ENCODE measurements at places on chromosomes 12 and 14. TPM values are rescaled to one million over a fixed set of nuclear protein-coding genes. Genes with fewer than 3 reads are reported as not detected.

DNA sequence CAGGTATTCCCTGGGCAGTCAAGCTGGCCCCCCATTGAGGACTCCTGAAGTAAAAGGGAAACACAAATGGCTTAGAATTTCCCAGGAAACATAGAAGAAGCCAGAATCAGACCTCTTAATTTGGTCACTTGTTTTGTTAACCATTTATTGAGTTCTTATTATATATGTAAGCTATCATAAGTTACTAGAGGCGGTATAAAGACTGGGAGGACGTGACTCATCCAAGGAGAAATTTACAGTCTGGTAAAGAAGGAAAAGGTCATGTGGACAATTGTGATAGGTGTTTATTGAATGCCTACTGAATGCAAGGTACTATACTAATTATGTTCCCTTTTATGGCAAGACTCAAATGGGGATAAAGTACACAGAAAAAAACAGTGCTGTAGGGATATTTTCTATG, 146.7 kb downstream of the DYRK2 start:
- peak; percentile 58 for DNase-seq

DNA sequence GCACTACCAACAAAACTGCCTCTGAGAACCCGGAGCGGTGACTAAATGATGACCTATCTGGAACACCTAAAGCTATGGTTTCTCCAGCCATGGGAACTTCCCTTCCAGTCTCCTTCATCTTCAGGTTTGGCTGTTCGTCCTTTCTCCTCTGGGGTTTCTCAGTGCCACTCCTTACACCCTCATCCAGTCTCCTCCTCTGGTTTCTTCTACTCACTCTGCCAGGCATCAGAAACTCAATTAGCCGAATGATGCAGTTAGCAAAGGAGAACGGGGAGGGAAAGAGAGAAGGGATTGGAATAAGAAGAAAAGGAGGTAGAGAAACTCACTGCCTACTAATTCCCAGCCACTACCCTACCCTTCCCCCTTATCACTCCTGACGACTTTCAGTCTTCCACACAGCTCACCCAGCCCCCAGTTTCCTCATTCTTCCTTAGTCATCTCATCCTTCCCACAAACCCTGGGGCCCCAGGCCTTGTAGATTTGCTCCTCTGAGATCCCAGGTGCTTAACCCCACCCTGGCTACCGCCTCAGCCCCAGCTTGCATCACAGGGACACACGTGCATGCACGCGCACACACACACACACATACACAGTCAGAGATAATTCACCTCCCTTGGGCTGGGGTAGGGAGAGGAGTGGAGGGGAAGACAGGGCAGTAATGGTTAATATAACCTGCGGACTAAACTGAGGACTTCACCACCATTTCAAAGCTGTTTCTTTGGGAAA, 13.0 kb downstream of the FGD6 start:
- DNase-seq, result peak; percentile 99

- DNase-seq, result no peak
Measured at GRCh38 chr14:98208211-98208611, 1063.8 kb downstream of the BCL11B start.

GRCh38 chr12:89437231-89437630, 84.9 kb upstream of the DUSP6 start:
- DNase-seq, result no peak

DNA sequence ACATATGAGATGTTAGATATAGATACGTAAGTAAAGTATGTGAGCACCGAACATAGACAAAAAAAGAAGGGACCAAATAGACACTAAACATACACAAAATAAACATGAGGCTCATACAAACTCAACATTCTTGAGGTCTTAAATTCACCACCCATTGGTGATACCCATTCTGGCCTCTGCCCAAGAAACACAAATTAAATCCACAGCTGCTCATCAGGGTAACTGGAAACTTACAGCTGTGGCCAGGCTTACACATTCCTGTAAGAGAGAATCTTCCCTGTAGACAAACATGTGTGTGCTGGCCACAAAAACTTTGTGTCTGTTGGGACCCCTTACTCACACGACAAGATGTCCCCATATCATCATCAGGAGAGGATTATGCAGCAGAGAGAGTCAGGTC, 22.4 kb downstream of the MAGOHB start:
- no peak for DNase-seq

- peak; percentile 71 for DNase-seq
Measured at GRCh38 chr12:110957652-110958051, 37.3 kb upstream of the MYL2 start.

- DNase-seq, result peak; percentile 60
Measured at GRCh38 chr14:75794615-75795038, 133.6 kb downstream of the TTLL5 start.

DNA sequence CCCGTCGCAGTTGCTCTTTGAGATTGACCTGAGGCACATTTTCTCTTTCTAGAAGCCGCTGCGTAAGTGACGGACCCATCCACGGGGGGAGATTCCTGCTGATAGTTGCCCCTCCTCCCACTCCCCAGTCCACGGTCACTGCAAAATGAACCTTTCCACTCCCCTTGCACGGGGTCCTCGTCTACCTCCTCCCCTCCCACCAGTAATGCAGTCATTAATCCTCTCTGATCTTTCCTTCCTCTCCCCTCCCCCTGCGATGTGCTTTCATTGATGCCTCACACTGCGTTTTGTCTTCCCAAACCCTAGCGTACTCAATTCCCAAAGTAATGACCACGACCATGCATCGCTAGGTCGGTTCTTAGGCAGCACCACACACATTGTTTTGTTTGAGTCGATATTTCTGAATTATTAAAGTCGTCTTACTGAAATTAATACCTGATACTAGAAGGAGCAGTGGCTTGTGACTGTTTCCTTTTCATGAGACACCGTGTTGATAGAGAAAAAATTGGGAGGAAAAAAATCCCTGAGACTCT, 857 bp downstream of the ETNK1 start:
- peak; percentile 39 for DNase-seq

- DNase-seq, result no peak
Measured at GRCh38 chr12:113467142-113467501, 4.5 kb downstream of the LHX5 start.

GRCh38 chr14:32085845-32086383, 8.8 kb downstream of the ARHGAP5 start:
- DNase-seq, result no peak

GRCh38 chr12:2287151-2287550, 234.4 kb downstream of the CACNA1C start:
- DNase-seq, result no peak

DNA sequence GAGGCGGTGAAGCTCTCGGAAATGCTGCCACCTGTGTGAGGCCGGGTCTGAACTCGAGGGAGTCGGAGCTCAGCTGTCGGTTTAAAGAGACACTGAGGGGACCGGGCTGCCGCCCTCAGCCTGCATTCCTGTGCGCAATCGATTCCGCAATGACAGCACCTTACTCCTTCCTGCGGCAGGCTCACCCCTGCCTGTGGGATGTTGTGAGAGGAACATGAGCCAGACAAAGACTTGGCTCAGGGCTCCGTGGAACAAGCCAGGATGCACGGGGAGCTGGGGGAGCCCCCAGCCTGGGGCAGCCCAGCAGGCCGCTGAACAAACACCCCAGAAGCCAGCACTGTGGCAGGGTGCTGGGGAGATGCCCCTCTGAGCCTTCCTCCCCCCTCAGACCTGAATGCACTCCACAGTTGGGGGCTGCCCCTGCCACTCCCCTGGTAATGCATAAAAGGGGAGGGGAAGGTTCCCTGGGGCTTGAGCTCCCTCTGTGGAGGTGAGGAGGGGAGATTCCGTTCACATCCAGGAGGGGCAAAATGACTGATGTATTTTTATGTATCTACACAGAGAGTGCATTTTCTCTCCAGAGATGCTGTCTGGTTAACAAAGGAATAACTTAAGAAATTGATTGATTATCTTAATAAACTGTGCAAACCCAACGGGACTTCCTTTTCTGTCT, 20.6 kb downstream of the RFLNA start:
- DNase-seq, result no peak

GRCh38 chr12:21828136-21828775, 53.8 kb upstream of the KCNJ8 start:
- no peak for DNase-seq

GRCh38 chr14:104211215-104211614, 72.8 kb downstream of the KIF26A start:
- DNase-seq, result no peak

DNA sequence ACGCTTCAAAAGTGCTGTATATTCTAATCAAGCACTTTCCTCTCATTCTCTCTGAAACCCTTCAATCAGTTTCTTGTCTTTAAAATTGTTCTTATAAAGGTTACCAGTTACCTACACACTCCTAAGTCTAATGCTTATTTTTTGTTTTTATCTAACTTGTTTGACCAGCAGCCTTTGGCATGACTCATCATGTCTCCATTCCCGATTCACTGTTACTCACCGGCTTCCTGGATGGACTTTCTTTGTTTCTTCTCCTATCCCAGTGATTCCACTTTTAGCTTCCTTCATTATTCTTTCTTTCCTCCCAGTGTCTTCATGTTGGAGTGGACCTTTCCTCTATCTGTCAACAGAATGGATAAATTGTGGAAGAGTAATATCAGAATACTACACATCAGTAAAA, 368.6 kb upstream of the CCDC196 start:
- peak; percentile 89 for DNase-seq

DNA sequence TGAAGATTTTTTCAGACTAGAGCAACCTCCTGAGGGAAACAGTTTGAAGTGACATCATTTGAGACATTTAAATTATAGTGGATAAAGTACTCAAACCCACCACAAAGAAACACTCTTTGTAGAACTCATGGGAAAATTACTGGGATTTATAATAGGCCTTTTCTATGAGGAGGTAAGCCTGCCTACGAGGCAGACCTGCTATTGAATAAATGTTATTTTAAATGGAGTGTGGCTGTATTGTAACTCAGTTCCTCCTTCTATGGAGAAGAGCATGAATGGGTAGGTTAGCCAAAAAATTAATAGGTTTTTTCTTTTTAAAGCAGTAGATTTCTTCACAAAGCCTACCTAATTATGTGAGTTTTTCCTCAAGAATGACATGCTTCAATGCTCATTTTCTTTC, 63.7 kb upstream of the PLEKHA5 start:
- no peak for DNase-seq

DNA sequence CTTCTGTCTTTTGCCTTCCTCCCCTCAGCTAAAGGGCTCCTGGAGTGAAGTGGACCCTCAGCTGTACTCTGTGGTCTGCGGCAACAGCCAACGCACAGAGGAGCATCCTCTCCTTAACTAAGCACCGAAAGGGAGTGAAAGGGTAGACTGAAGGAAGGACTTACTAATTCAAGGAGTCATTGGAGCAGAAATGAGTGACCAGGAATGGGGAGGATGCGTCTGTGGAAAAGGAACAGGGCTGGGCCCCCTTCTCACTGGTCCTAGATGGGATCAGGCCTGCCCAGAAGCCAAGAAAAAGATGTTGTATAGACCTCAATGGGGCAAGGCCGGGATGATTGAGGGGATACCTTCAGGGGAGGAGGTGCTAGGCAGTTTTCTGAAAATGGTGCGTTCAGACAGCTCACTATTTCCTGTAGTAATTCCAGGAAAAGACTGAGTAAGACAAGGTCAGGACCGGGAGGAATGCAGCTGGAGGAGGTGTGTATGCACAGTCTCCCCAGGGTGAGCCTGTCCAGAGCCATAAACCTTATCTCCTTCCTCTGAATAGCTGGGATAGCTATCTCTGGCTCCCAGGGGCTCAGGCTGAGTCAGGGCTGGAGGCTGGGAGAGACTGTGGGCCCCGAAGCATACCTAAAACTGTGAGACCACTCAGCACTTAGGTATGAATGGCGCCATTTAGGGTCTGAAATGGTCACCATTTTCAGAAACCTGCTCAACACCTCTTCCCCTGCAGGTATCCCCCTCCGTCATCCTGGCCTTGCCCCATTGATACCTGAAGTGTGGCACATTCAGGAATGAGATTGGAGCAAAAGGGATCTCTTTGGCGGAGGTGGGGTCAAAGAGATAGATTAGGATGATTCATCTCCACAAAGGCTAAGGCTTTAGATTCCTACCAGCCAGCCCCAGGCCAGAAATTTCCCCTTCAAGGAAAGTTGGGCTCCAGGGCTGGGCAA, 20.2 kb upstream of the KRT8 start:
- DNase-seq, result peak; percentile 94

DNA sequence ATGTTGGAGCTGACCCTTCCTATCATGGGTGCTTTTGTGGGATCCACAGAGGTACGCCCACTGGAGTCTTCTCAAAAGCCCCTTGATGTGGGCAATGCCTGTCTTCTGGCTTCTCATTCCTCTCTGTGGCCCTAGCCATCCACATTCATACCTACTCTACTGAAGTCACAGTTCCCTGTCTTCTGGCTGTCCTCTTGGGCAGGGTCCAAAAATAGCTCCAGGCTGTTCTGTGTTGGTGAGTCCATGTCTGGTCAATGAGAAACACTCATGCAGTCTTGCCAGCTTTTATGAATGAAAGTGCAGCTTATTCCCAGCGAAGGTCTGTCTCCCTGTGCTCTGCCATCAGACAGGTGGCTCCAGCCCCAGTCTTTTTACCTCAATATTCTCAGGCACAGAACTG, 135.9 kb upstream of the MDM1 start:
- DNase-seq, result no peak

GRCh38 chr12:124413401-124413800, 118.5 kb downstream of the RFLNA start:
- no peak for DNase-seq

GRCh38 chr14:22296088-22296487, 292.9 kb downstream of the DAD1 start:
- DNase-seq, result no peak

GRCh38 chr14:58677517-58677916, 39.8 kb downstream of the DACT1 start:
- DNase-seq, result no peak

- DNase-seq, result no peak
Measured at GRCh38 chr14:70916799-70917198, 9.5 kb downstream of the PCNX1 start.

DNA sequence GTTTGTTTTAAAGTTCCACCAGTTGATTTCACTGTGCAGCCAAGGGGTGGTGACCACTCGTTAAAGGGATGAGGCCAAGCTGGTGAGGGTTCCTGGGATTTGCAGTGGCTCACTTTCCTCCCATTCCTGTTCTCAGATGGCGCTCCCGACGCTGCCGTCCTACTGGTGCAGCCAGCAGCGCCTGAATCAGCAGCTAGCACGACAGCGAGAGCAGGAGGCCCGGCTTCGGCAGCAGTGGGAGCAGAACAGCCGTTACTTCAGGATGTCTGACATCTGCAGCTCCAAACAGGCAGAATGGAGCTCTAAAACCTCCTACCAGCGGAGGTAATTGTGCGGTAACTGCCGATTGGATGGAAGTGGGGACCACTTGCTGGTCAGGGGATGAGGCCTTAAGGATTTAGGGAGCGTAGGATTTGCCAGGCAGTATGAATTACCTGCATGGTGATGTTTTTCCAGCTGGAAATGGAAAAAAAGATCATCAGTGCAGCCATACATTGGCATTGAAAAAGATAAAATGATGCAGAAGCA, 2.9 kb downstream of the TCHP start:
- DNase-seq, result no peak

The CLEC7A gene
- not detected for total RNA-seq

The NUP107 gene
- 106 TPM for total RNA-seq

The PLEKHD1 gene
- total RNA-seq, result not detected

The KRT85 gene
- total RNA-seq, result not detected

The OR6C1 gene
- total RNA-seq, result not detected

The PLBD1 gene
- not detected for total RNA-seq

The TPPP2 gene
- total RNA-seq, result not detected

The USP5 gene
- 112 TPM for total RNA-seq

The PRH2 gene
- 0.63 TPM for total RNA-seq

The CMA1 gene
- not detected for total RNA-seq

Measured in HT1080 (cell line).